ENCODE measurements at places on chromosomes 16 and 17.

DNA sequence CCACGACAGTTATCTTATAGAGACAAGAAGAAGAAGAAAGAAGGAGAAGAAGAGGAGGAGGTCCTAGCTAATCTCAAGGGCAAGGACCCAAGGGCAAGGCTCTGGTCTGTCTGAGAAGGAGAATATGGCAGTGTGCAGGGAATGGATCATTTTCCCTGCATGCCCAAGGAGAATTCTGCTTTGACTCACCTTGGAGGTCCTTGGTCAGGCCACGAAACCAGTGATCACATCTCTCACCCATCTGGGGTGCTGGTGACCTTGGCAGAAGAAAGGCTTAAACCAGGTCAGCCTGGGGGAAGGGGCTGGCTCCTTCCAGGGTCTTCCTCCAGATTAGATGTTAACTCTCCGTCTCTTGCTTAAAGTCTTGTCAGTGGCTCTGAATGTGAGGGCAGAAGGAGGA, 1.6 kb upstream of the FMNL1 start:
- DNase-seq, result no peak

GRCh38 chr17:28734712-28735241, 6.2 kb downstream of the NEK8 start:
- DNase-seq, result no peak

DNA sequence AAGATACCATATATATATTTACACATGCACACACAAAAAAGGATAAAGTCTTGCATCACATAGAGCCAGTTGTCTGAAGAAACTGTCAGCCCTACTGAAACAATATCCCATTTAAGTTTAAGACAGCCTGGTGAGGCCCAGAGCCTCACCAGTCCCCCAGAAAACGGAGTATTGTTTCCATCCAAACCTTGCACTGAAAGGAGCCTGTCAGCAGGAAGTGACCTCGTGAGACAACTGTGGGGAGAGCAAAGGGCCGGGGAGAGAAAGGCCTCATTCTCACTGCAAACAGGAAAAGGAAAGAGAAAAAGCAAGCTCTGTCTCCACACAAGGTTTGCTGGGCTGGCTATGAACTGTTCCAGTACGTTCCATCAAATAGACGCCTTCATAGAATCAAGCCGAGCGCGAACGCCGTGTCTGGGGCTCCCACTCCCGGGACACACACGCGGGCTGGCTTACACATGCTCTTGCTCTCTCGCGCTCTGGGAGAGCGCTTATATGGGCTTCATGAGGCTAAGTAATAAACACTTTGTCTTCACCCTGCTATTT, 44.4 kb upstream of the ZFHX3 start:
- DNase-seq, result no peak

DNA sequence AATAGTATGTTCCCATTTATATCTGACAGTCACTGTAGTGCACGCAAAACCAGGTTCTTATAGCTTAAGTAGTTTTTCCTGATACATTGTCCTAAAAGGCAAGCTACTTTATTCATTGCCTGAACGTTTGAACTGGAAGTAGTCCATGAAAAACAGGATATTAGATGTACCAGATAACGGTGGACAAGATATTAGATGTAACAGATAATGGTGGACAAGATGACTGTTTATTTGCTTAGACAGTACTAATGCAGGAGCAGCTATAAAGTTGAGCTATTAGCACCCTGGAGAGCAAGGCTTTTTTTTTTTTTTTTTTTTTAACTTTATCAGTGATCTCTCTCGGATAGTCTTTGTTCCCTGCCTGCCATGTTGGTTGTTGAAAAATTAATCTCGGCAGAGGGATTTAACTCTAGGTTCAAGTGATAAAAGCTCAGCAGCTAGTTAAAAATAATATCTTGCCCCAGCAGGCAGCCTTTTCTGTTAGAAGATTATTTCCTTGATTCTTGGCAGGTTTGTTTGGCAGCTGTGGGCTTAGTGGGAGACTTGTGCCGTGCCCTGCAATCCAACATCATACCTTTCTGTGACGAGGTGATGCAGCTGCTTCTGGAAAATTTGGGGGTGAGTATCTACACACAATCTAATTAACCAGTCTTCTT, 17.3 kb upstream of the TBKBP1 start:
- no peak for DNase-seq

- DNase-seq, result peak; percentile 32
Measured at GRCh38 chr17:7393613-7394451, 493 bp downstream of the PLSCR3 start.

- DNase-seq, result no peak
Measured at GRCh38 chr16:58503863-58504688, 4.1 kb downstream of the NDRG4 start.

DNA sequence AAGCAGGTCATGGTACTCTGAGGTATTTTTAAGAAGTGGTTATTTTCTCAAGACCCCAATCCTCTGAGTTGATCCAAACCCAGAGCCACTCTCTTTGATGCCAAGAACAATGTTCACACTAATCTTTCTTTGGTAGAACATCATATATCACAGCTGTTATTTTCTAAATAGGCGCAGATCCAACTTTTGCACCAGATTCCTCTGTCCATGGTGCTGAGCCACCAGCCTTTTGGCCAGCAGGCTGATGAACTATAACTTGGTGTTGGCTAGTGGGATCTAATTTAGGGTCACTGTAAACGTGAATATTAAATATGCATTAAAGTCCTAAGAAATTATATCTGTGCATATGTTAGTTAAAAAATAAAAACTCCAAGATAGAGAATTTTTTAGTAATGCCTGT, 7.0 kb upstream of the ZKSCAN2 start:
- DNase-seq, result no peak

DNA sequence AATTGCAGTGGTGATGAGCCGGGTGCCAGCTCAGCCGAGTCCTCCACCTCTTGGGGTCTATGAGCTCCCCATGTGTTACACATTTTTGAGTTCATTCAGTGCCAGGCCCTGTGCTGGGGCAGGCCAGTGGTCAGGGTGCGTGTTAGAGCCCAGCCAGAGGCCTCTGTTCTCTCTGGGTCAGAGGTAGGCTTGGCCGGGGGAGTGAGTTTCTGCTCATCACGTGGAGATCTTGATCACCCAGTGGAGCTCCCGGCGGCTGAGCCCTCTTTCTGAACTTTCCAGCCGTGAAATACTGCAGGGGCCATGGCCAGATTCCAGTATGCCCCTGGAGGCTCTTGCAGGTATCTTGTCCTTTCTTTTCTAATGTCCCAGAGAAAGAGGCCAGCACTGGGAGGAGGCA, 93.0 kb downstream of the RAP1GAP2 start:
- DNase-seq, result no peak

- DNase-seq, result no peak
Measured at GRCh38 chr17:4333041-4333440, 33.4 kb downstream of the UBE2G1 start.

- no peak for DNase-seq
Measured at GRCh38 chr17:49656247-49656646, 21.6 kb downstream of the SPOP start.

GRCh38 chr17:56867948-56868376, 34.0 kb downstream of the DGKE start:
- DNase-seq, result no peak

GRCh38 chr17:21388066-21388465, 11.9 kb downstream of the KCNJ12 start:
- no peak for DNase-seq

- DNase-seq, result no peak
Measured at GRCh38 chr17:15377200-15377599, 35.8 kb upstream of the TEKT3 start.

DNA sequence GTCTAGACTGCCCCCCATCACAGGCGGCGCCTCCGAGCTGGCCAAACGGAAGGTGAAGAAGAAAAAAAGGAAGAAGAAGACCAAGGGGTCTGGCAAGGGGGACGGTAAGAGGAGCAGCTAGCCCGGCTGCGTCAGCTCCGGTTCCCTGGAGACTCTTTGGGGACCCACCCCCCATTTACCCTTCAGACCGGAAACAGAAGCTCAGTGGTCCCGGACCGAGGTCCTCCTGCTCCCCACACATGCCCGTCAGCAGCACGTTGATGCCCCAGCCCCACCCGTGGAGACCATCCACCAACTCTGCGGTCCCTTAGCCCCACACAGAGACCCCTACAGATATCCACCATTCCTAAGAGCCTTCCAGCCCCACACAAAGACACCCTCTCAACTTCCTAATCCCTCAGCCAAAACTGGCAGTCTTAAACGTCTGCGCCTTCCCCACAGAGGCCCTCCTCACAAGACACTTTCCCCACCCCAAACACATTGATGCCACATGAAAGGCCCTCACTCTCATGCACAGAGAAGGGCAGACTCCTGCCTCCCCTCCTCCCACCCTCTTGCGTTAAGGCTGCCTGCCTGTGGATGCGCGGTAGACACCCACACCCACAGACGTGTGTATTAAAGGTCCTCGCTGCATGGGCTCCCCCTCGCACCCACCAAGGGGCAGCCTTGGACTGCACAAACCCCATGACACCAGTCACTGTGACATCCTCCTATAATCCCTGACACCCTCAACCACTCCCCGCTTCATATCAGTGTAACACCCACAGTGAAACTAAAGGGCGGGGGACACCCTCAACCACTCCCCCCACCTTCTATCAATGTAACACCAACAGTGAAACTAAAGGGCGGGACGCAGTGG, 58.2 kb upstream of the RPH3AL start:
- peak; percentile 14 for DNase-seq

DNA sequence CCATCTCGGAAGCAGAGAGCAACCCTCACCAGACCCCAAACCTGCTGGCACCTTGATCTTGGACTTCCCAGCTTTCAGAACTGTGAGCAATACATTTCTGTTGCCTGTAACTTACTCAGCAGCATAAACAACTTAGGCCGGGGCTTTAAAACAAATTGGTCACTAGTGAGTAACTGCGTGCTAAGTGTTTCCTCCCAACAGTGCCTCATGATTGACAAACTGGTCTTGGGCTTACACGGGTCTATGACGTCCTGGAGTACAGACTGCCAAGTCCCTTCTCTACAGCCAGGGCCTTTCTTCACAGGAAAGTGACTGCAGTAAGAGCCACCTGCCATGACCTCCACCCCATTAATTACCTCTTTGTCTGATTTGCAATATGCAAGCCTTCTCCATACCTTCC, 136.7 kb downstream of the XYLT1 start:
- no peak for DNase-seq

GRCh38 chr16:27547134-27547533, 2.6 kb downstream of the GTF3C1 start:
- no peak for DNase-seq

DNA sequence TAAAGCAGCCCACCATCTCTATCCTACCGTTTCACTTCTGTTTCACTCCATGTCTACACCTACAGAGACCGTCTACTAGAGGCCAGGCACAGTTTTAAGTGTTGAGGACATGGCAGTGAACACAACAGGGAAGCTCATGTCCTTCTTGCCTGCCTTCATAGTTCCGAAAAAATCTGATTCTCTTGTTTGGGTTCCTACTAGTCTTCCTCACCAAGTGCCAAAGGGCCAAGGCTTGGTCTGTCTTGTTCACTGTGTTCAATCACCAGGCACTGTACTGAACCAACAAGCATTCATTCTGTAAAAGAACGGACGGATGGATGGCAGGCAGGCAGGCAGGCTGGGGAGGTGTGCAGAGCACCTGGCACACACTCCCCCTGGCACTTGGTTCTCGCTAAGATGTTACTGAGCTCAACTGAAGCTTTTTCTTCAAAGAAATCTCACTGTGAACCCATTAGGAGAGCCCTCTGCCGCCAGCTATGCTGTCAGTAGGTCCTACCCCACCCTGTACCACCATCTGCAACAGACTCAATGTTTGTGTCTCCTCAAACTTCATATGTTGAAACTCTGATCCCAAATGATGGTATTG, 2.5 kb downstream of the DEXI start:
- DNase-seq, result no peak

DNA sequence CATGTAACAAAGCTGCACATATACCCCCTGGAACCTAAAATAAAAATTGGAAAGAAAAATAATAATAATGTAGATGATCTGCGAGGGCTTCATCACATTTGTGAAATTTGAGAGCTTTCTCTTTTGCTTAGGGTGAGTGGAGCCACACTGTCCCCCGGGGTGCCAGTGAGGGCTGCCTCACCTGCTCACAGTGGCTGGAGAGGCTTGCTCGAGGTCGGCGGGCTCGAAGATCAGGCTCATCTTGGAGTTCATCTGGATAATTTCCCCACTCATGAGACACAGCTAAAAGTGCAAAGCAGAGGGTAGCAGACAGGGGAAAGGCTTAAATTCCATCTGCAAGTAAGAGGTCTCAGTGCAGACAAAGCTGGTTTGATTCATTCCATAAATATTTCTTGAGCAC, 123.8 kb downstream of the DNAH3 start:
- no peak for DNase-seq

- no peak for DNase-seq
Measured at GRCh38 chr17:74775409-74776043, 619 bp downstream of the NAT9 start.

All from progenitor cell of endocrine pancreas (in vitro differentiated cells).